Germinal center (tissue), 1 donor: ENCODE measurements at places on chromosomes 13 and 19.
A peak's percentile ranks its signal among the peaks of the same experiment; 100 is the strongest.

GRCh38 chr13:26605845-26606244, 48.4 kb downstream of the WASF3 start:
- DNase-seq, result no peak

GRCh38 chr13:102650444-102650843, 44.4 kb downstream of the METTL21C start:
- no peak for DNase-seq

- no peak for DNase-seq
Observed at GRCh38 chr19:13892870-13893269, 13.0 kb downstream of the BRME1 start.

GRCh38 chr13:46146898-46147297, 35.1 kb downstream of the LCP1 start:
- no peak for DNase-seq

DNA sequence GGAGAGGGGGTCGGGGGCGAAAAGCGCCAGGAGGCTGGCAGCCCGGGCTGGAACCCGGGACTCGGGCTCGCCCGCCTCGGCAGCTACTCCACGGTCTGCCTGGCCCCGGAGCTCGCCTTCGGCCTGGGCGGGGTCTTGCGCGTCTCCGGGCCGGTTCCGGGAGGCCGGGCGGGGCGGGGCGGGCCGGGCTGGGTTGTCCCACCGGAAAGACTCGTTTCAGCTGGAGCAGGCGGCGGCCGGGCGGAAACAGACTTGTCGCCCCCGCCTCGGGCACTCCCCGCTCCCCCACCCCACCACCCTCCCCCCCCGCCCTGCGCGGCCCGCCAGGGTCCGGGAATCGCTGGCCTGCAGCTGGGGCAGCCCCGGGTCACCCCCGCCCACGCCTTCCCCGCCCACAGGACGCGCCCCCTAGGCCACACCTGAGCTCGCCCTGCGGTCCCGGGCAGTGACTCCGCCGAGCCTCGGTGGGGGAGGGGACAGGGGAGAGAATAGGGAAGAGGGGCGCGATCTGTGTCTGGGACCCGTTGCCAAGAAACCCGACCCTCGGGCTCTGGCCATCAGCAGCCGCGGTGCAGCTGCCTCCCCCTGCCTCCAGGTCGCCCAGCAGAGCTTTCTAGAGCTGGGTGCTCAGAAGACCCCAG, 109.4 kb downstream of the KCTD15 start:
- peak; percentile 30 for DNase-seq

- no peak for DNase-seq
Observed at GRCh38 chr13:94860981-94861407, 148.6 kb upstream of the SOX21 start.

- peak; percentile 82 for DNase-seq
Observed at GRCh38 chr19:17610384-17610783, 54.9 kb downstream of the COLGALT1 start.

DNA sequence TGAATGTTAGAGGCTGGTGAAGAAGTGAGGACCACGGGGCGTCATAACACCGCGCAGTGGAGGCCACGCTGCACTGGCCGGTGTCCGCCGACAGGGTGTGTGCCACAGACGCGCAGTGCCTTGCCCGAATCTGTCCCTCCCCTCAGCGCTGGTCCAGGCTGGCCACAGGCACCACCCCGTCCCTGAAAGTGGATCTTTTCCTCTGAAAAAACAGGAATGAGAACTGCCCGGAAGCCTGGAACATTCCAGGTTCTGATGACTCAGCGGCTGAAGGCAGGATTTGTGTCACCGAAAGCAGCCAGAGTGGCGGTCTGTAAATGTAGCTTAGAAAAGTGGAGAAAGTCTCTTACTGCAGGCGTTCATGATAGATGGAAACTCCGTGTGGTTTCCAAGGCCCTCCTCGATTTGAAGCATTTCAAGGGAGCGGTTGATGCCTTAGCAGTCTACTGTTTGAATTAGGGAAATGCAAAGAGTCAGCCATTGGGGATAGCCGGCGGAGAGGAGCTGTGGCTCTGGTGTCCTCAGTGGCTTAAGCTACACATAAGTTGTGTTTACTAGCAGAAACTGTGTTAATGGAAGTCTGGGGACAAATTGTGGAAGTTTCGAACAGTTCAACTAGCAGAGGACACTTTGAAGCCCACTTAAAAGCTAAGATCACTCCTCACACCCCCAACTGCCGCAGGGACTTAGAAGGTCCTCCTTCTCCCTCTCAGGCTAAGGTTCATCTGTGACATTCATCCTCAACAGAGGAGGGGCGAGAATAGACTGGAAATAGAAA, 70.8 kb downstream of the NUFIP1 start:
- DNase-seq, result peak; percentile 70

DNA sequence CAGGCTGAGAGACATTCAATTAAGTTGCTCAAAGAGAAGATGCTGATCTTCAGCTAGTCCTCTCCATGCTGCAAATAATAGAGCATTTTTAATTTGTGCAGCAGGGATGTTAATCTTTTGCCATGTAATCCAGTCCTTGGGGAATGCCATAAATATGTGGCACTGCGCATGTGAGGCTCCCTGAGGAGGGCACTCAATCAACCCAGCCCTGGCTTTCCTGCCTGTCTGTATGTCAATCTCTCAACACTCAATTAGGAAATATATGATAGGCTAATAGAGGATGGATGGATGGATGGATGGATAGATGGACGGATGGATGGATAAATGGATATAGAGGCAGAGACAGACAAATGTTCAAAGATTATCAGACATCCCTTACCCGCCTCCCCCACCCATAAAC, 31.6 kb upstream of the POP4 start:
- no peak for DNase-seq

- DNase-seq, result no peak
Observed at GRCh38 chr13:29520671-29521070, 74.8 kb downstream of the SLC7A1 start.

GRCh38 chr19:28495046-28495445, 717.9 kb downstream of the UQCRFS1 start:
- no peak for DNase-seq

GRCh38 chr13:24099490-24099889, 61.0 kb upstream of the SPATA13 start:
- no peak for DNase-seq

DNA sequence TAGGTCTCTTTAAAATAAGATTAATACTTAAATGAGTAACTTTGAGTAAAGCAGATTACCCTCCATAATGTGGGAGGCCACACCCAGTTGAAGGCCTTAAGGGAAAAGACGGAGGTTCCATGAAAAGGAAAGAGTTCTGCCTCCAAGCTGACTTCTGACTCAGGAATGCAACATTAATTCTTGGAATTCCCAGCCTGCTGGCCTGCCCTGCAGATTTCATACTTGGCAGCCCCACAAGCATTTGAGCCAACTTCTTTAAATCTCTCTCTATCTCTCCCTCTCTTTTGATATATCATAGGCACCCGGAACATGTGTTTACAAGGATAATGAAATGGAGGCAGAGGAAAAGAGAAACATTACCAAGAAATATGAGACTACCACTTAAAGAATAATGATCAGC, 902.3 kb upstream of the MIR17HG start:
- no peak for DNase-seq

DNA sequence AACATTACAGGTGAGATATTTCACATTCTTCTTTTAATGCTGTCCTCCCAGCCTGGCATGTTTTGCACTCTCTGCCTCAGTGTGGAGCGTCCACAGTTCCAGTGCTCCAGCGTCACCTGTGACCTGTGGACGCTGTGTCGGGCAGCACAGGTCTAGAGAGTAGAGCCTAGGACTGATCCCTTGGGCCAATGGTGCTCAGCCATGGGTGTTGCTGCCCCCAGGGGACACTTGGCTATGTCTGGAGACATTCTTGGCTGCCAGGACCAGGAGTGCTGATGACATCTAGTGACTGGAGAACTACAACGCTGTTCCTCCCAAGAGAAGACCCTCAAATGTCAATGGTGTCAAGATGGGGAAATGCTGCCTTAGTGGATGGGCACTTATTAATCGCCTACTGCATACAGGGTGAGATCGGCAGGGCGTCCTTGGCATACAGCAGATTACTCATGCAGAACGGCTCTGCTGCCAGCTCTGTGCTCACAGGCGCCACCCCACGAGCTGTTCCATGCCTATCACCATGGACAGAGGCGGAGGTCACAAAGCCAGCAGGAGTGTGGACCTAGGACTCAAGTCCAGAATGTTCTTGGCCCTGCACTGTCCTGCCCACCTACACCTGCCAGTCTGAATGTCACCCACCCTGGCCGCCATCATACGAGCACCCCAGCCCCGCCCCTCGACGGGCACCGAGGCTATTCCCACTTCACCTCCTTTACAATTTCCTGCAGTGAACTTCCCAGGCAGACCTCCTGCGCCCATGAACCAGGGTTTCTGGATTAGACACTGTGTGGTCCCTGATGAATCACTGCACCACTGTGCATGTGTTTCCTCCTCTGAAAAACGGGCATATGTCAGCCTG, 13.9 kb upstream of the MADCAM1 start:
- DNase-seq, result no peak

DNA sequence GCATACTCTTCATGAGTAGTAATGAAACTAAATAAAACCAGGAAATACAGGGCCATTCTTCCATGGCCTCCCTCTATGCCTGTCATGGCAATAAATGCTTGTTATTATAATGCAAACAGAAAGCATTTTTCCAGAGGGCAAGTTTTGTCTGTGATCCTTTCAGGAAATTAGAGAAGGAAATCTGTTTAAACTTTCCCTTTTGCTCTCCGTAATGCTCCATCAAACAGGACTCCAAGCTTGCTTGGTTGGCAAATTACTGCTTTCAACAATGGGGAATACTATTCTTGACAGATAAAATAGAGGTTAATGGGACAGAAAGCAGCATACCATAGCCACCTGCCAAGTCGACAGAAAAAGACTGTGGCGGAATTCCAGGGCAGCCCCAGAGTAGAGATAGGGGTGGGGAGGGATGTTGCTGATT, 252.5 kb downstream of the LHFPL6 start:
- DNase-seq, result no peak

GRCh38 chr13:68050761-68051160, 820.6 kb upstream of the PCDH9 start:
- no peak for DNase-seq

GRCh38 chr13:26327940-26328725, 74.2 kb downstream of the CDK8 start:
- DNase-seq, result no peak

- no peak for DNase-seq
Observed at GRCh38 chr13:26824581-26824980, 64.0 kb upstream of the GPR12 start.

GRCh38 chr13:26061256-26061655, 9.4 kb upstream of the SHISA2 start:
- DNase-seq, result no peak

- DNase-seq, result no peak
Observed at GRCh38 chr13:80082396-80083080, 258.4 kb downstream of the SPRY2 start.

GRCh38 chr19:54391589-54392061, 23.6 kb upstream of the TTYH1 start:
- DNase-seq, result no peak

DNA sequence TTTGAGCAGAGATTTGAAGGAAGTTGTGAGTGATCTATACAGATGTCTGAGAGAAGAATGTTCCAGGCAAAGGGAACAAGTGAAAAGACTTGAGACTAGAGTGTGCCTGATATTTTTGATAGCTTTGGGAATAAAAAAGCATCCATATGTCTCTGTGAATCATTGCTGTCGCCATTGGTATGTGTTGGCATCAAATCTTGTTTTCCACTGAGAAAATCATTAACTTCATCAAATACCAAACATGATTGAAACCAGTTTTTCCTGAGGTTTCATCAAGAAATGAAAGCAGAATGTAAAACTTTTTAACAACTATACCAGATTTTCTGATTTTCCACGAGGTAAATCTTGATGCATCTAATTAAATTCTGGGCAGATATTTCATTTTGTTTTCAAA, 862.6 kb downstream of the DIAPH3 start:
- no peak for DNase-seq

- no peak for DNase-seq
Observed at GRCh38 chr13:80862456-80862855, 521.5 kb upstream of the SPRY2 start.

GRCh38 chr19:28874742-28875141, 338.2 kb downstream of the UQCRFS1 start:
- no peak for DNase-seq

- DNase-seq, result no peak
Observed at GRCh38 chr19:45158503-45159209, 2.1 kb downstream of the NKPD1 start.
